ENCODE measurements at places on chromosomes 16 and 17.

DNA sequence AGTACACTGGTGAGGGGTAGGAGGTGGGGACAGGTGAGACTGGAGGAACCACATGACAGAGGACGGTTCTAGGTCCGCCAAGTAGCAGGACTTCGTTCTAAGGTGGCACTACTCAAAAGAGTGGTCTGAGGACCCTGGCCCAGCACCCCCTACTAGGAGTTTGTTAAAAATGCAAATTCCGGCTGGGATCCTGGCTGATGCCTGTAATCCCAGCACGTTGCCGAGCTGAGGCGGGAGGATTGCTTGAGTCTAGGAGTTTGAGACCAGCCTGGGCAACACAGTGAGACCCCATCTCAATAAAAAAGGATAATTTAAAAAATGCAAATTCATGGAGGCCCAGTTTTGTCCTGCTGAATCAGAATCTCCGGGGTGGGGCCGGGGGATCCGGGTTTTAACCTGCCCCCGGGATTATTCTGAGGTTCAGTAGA, 59.1 kb downstream of the WSB1 start:
- no peak for DNase-seq

DNA sequence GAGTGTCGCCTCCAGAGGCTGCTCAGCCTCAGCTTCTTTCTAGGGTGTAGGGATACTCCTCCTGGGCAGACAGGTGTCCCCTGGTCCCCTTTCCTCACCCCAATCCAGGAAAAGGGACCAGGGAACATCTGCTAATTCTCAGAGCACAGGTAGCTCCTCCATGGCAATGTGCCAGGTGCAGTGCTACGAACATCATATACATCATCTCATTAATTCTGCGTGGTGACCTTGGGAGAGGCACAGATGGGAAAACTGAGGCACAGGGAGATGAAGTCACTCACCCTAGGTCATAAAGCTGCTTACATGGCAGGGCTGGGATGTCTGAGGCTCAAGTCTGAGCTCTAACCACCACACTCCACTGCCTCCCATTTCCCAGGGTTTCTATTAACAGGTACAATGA, 11.7 kb downstream of the HDAC5 start:
- DNase-seq: no peak

DNA sequence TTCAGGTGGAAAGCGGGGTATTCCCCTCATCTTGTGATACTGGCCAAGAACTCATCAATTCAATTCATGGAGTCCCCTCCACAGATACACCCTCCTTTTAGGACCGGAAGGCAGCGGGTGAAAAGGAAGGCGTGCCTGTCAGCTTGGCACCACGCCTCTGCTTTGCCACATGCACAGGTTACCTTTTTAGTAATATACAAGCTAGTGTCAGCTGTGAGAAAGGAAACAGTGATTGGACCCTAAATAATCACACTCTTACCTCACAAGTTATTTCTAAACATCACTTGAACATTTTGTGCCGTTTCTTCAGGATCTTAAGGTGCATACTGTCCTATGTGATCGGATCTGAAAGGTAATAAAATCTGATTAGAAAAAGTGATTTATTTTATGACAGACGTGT, 15.7 kb downstream of the ZDHHC7 start:
- no peak for DNase-seq

GRCh38 chr17:60656499-60656898, 21.2 kb upstream of the BCAS3 start:
- no peak for DNase-seq

- DNase-seq: no peak
Observed at GRCh38 chr16:5001571-5001970, 32.2 kb downstream of the NAGPA start.

GRCh38 chr16:88685156-88686061, 898 bp downstream of the SNAI3 start:
- no peak for DNase-seq
